ENCODE measurements at places on chromosomes 7 and 10. TPM values are rescaled to one million over a fixed set of nuclear protein-coding genes. Genes with fewer than 3 reads are reported as not detected.

DNA sequence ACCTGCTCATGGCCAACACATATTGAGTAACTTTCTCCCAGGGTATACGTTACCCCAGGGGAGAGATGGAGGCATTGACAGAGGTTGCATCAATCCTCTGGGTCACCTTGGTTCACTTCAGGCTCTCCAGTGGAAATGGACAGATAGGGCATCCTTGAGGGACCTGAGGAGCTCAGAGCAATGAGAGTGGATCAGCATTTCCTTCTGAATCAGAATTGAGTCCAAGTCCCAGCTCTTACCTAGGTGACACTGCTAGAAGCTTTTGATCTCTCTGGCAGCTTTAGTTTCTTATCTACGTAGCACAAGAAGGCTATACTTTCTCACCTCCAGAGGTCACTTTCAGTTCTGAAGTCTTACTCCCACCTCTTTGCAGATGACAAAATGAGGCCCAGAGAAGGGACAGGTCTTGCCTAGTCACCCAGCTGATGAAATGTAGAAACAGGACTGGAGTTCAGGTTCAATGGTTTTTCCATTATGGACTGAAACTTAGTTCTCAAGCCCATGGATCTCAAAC is 35.2 kb downstream of the PANK1 start:
- DNase-seq: no peak

Gene NOLC1
- 82.8 TPM for total RNA-seq

- DNase-seq: no peak
Observed at GRCh38 chr10:34477249-34477648, 337.8 kb downstream of the PARD3 start.

- DNase-seq: peak; percentile 58
Observed at GRCh38 chr10:4344492-4344994, 481.5 kb upstream of the AKR1E2 start.

Gene AIMP2
- 28.2 TPM for total RNA-seq

GRCh38 chr10:114291516-114291915 is 52.5 kb downstream of the VWA2 start:
- no peak for DNase-seq
